HTR-8/SVneo (cell line): ENCODE measurements at places on chromosomes 13 and 19.

- no peak for DNase-seq
Measured at GRCh38 chr13:39433651-39434050, 169.3 kb downstream of the LHFPL6 start.

GRCh38 chr19:35074426-35075201, 33.1 kb downstream of the HPN start:
- DNase-seq: no peak

GRCh38 chr13:97726664-97727280, 226.7 kb upstream of the IPO5 start:
- DNase-seq: no peak

- no peak for DNase-seq
Measured at GRCh38 chr13:100529666-100530377, 58.8 kb downstream of the GGACT start.

DNA sequence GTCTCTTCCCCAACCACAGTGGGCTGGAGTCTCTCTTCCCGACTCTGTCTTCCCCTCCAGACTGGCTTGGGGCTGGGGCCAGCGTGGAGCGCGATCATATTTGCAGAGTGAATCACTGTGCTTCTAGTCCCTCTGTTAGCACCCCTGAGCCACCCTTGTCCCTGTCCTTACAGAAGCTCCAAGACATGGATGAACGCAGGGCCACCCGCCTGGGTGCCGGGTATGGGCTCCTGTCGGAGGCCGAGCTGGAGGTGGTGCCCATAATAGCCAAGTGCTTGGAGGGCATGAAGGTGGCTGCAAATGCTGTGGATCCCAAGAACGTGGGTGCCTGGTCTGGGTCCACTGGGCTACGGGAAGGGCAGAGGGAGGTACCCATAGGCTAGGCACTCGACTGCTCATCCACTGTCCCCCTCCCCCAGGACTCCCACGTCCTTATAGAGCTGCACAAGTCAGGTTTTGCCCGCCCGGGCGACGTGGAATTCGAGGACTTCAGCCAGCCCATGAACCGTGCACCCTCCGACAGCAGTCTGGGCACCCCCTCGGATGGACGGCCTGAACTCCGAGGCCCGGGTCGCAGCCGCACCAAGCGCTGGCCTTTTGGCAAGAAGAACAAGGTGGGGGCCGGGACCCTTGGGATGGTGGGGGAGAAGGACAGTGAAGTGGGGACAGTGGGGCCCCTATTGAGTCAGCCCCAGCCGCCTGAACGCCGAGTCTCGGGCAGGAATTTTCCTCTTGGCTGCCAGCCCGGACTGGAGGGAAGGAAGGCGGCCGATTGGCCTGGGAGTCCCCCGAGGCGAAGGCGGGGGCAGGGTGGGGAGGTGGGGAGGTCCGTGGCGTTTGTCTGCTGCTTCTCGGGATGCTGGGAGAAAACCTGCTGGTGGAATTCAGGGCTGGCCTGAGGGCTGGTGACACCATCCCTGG, 5.2 kb downstream of the TRIP10 start:
- peak; percentile 95 for DNase-seq

DNA sequence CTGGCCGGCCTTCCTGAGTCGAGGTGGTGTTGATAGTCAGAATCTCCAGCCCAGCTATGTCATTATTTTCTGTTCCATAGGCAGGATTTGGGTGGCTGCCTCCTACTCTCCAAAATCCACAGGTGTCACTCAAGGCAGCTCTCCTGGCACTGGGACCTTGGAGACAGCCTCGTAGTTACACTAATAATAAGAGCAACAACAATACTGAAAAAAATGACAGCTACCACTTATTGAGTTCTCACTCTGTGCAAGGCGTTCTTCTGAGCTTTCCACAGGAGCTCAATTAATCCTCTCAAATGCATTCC, 12.2 kb upstream of the KLK12 start:
- DNase-seq: no peak

DNA sequence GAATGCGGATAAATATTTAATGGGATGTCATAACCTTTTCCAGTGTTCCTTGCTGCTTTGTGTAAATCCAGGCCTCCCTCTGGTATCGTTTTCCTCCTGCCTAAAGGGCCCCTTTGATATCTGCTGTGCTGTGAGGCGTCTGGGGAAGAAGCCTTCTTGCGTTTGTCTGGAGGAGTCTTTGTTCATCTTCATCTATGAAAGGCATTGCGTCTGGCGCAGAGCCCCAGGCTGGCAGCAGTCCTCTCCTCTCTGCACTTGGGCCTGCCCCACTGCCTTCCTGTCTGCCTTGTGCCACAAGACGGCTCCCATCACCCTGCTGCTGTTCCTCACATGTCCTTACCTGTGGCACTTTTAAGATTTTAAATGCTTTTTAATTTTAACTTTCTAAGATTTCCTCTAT, 9.8 kb downstream of the PROZ start:
- no peak for DNase-seq

GRCh38 chr13:27765650-27766049, 26.6 kb upstream of the GSX1 start:
- no peak for DNase-seq

DNA sequence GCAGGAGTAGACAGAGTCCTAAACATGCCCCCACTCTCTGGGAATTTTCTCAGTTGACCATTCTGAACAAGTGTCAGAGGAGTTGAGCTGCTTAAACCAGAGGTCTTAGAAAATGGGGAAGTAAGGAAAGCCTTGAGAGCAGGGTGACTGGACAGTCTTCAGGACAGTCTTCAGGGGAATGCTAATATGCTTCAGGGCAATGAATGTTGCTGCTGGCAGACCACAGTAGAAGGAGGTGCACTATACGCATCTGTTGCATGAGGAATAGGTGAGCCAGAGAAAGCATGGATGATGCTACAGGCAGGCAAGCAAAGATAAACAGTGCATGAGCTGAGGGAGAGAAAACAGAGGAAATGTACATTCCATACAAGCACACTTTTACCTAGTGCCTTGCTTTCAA, 196.6 kb upstream of the GPR12 start:
- no peak for DNase-seq

- DNase-seq: no peak
Measured at GRCh38 chr19:19860756-19861390, 4.8 kb upstream of the ZNF253 start.

DNA sequence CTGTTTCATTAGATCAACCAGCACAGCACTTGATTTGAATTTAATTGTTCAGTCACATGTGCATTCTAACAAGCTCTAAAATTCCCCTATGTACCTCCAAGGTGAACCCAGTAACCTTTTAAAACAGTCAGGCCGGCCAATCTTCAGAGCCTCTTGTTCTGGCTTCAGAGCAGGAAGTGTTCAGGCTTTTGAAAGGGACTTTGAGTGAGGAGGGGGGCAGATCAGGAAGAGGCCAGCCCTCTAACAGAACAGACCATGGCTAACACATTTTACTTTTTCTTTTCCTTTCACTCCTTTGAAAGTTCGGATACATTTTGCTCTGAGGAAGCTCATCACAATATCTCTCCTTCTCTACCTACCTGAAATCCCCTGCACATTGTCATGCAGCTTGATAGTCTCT, 390.3 kb downstream of the TBC1D4 start:
- no peak for DNase-seq

- no peak for DNase-seq
Measured at GRCh38 chr19:5143471-5144411, 174.8 kb downstream of the KDM4B start.

DNA sequence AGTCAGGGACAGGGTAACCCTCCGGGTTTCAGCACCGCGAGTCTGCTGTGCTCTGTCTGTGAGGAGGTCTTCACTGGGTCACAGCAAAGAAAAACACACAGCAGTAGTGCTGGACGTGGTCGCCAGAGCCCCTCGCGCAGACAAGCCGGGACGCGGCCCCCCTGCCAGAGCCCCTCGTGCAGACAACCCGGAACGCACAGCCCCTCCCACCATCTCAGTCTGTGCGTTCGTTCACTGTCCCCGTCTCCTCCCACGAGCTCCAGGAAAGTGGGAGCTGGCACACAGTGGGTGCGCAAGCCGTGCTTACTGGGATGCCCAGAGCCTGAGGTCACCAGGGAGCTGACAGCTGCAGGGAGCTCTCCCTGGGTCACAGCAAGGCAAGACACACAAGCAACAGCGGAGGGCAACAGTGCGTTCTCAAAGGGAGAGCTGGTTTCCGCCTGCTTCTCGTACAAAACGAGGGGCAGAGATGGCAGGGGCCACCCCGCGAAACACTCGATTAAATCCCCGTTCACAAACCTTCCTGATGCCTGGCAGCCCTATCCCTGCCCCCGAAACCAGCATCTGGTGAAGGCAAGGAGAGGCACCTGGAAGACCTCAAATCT, 3.2 kb upstream of the PLPP2 start:
- DNase-seq: no peak
